Endothelial cell (in vitro differentiated cells): ENCODE measurements at places on chromosomes 7 and 10. TPM values are rescaled to one million over a fixed set of nuclear protein-coding genes. Genes with fewer than 3 reads are reported as not detected.

The CPA2 gene
- total RNA-seq, result not detected

The LRRN3 gene
- not detected for total RNA-seq

The NPSR1 gene
- total RNA-seq, result not detected

The CSGALNACT2 gene
- total RNA-seq, result 3.8 TPM

The NUPR2 gene
- total RNA-seq, result not detected

The CARD11 gene
- total RNA-seq, result 3.9 TPM

The NXPH1 gene
- total RNA-seq, result not detected

The VAX1 gene
- total RNA-seq, result 26.3 TPM

The SLC18A3 gene
- total RNA-seq, result 0.72 TPM

The ADAM12 gene
- 9.0 TPM for total RNA-seq

The TMEM72 gene
- not detected for total RNA-seq

DNA sequence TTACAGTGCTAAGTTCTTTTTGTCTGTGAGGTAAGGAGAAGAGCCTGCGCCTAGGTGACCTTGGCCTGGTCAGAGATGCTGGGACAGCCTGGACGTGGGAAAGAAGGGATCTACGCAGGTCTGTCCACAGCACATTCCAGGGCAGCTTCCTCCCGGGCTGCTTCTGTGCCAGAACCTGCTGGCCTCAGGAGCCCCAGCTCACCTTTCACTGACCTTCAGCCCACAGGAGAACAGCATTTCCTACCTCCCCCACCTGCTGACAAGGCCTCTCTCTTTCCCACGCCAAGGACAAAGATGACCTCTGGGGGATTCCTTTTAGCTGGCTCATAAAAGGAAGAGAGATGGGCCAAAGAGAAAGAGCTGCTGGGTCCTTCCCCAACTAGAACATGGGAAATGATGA is 260.6 kb downstream of the KCNMA1 start:
- H3K36me3 ChIP-seq, result no peaks in the 10 kb centered on the region
- no peak overlapping the region for H3K4me3 ChIP-seq
- DNase-seq, result no peak
- H3K4me1 ChIP-seq, result peaks cover 64% of the 10 kb centered on the region

GRCh38 chr10:43961523-43962345 is 313.1 kb upstream of the ZNF32 start:
- peaks cover 3% of the 10 kb centered on the region for H3K27me3 ChIP-seq
- no peak for DNase-seq
- H3K4me3 ChIP-seq, result no peak overlapping the region

DNA sequence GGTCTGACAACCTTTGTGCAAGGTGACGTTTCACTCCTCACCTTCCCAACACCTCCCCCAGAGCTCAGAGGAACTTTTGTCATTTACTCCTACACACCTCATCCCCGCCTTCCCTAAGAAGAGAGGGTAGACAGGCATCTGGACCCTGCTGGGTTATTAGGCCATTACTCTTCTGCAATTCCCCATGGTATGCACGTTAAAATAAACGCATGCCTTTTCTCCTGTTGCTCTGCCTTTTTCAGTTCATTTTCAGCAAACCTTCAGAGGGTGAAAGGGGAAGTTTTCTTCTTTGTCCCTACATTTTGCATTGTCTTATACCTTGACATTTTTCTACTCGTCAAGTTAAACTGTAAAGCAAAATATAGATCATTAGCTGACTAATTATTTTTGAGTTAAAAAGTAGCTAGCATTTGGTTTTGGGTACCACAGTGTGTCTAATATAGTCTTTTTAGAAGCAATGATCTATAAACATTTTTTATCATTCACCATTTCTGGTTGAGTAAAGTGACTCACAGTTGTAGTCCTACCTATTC is 10.5 kb upstream of the EDRF1 start:
- no peak for DNase-seq
- H3K4me1 ChIP-seq, result peaks cover 3% of the 10 kb centered on the region
- H3K36me3 ChIP-seq, result no peaks in the 10 kb centered on the region
- no peaks in the 10 kb centered on the region for H3K27me3 ChIP-seq

DNA sequence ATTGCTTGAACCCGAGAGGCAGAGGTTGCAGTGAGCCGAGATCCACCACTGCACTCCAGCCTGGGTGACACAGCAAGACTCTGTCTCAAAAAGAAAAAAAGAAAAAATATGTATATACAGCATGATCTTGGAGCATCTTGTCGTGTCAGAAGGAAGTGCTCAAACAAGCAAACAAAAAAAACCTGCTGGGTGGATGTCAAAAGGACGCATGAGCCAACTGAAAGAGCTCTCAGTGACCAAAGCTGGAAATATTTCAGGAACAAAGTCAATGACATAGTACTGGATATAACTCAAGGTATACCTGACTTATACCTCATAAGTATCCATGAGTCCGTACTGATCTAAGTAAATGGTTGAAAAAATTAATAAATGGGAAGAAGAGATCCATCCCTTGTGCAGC is 94.6 kb upstream of the ANLN start:
- H3K36me3 ChIP-seq, result peaks cover 11% of the 10 kb centered on the region
- DNase-seq, result no peak
- no peak overlapping the region for H3K27ac ChIP-seq
- H3K27me3 ChIP-seq, result peaks cover 1% of the 10 kb centered on the region
- H3K4me1 ChIP-seq, result peaks cover 55% of the 10 kb centered on the region
- H3K4me3 ChIP-seq, result no peak overlapping the region

DNA sequence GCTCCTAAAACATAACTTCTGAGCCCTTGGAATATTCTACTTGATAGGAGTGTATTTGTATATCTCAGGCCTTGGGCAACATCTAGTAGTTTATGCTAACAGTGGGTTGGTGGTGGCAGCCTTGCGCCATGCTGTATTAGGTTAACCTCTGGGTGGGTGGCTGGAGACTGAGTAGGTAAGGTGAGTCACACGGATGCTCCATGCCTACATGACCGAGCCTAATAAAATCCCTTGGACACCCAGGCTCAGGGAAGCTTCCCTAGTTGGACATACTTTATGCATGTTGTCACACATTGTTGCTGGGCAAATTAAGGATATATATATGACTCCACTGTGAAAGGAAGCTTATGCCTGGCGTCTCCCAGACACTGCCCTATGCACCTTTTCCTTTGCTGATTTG is 6.0 kb upstream of the DAGLB start:
- H3K27me3 ChIP-seq, result peaks cover 5% of the 10 kb centered on the region
- H3K36me3 ChIP-seq, result no peaks in the 10 kb centered on the region
- no peak overlapping the region for H3K4me3 ChIP-seq
- DNase-seq, result no peak
- H3K4me1 ChIP-seq, result peaks cover 3% of the 10 kb centered on the region
- no peak overlapping the region for H3K27ac ChIP-seq

DNA sequence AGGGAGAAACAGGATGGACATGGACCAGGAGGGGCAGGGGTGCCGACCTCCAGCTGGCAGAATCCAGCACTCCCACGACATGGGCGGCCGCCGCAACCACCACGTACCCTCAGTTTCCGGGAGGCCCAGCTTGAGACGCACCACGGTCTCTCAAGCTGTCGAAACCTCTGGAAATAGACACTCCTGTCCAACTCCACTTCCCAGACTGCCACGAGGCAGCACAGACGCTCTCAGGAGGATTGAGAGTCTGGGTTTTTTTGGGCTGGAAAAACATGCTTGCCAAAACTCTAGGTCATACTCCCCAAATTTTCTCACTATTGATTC is 37.9 kb upstream of the PDGFA start:
- H3K27me3 ChIP-seq, result peaks cover under 1% of the 10 kb centered on the region
- peaks cover 1% of the 10 kb centered on the region for H3K36me3 ChIP-seq
- no peak for DNase-seq

- no peak overlapping the region for H3K27ac ChIP-seq
- H3K27me3 ChIP-seq, result no peaks in the 10 kb centered on the region
- DNase-seq, result no peak
- H3K4me3 ChIP-seq, result no peak overlapping the region
- no peaks in the 10 kb centered on the region for H3K4me1 ChIP-seq
- no peaks in the 10 kb centered on the region for H3K36me3 ChIP-seq
These were observed 358.8 kb downstream of the SUGCT start for GRCh38 chr7:40493609-40494051.

DNA sequence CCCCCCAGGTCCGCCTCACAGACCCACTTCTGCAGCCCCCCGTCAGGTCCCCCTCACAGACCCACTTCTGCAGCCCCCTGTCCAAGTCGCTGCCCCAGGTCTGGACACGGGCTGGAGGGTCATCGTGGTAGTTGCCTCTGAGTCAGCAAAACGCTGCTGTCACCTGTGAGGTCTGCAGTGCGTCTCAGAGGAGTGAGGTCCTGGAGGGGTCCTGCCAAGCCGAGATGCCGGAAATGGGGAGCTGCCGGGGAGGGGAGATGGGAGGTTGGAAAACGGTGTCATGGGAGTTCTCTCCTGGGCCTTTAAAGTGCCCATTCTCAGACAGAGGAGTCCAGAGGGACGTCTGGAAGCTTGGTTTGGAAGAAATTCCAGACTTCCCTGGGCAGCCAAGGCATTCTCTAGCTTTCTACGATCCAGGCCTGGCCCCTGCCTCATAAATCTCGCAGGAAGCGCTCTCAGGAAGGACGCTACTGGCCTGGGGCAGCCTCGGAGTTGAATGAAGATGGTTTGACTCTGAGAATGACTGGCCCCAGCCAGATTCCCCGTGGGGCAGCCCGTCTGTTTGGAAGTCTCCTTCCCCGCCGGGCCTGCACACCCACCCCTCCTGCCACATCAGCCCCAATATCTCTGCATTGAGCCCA is 38.7 kb downstream of the CALML3 start:
- peaks cover 5% of the 10 kb centered on the region for H3K36me3 ChIP-seq
- H3K27ac ChIP-seq, result no peak overlapping the region
- no peak overlapping the region for H3K4me3 ChIP-seq
- peaks cover 40% of the 10 kb centered on the region for H3K4me1 ChIP-seq

DNA sequence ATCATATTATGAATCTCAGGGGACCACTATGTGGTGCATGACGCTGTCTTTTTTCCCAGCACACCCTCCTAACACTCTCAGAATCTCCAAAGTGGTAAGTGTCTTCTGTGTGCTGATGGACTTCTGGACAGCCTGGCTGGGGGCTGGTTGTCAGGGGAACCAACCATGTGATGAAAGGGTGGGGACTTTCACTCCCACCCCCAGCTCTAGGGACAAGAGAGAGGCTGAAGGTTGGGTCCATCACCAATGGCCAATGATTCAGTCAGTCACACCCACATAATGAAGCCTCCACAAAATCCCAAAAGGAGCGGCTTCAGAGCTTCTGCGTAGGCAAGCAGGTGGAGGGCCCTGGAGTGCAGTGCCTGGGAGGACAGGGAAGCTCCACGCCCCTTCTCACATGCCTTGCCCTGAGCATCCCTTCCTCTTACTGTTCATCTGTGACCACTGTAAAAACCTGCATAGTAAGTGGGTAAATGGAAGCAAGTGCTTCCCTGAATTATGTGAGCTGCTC is 44.6 kb downstream of the RASGEF1A start:
- H3K36me3 ChIP-seq, result no peaks in the 10 kb centered on the region
- H3K27ac ChIP-seq, result no peak overlapping the region
- DNase-seq, result no peak
- no peaks in the 10 kb centered on the region for H3K4me1 ChIP-seq

DNA sequence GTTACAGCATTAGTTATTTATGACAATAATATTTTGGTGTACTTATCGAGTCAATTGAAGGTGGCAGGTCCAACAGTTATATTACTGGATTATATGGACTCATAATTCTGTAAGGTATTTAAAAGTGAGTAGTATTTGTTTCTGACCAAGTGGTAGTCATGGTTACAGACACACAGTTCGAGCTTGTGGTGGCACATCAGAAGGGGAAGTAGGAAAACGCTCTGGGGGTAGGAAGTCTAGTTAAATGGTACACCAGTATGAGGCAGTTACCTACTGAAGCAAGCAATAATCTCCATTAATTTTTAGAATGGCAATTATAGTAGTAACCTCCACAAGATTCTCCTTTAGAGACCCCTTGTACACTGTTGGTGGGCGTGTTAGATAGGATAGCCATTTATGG is 541.2 kb downstream of the ETV1 start:
- no peaks in the 10 kb centered on the region for H3K4me1 ChIP-seq
- no peaks in the 10 kb centered on the region for H3K36me3 ChIP-seq
- DNase-seq, result no peak
- no peaks in the 10 kb centered on the region for H3K27me3 ChIP-seq
- H3K27ac ChIP-seq, result no peak overlapping the region
- no peak overlapping the region for H3K4me3 ChIP-seq

DNA sequence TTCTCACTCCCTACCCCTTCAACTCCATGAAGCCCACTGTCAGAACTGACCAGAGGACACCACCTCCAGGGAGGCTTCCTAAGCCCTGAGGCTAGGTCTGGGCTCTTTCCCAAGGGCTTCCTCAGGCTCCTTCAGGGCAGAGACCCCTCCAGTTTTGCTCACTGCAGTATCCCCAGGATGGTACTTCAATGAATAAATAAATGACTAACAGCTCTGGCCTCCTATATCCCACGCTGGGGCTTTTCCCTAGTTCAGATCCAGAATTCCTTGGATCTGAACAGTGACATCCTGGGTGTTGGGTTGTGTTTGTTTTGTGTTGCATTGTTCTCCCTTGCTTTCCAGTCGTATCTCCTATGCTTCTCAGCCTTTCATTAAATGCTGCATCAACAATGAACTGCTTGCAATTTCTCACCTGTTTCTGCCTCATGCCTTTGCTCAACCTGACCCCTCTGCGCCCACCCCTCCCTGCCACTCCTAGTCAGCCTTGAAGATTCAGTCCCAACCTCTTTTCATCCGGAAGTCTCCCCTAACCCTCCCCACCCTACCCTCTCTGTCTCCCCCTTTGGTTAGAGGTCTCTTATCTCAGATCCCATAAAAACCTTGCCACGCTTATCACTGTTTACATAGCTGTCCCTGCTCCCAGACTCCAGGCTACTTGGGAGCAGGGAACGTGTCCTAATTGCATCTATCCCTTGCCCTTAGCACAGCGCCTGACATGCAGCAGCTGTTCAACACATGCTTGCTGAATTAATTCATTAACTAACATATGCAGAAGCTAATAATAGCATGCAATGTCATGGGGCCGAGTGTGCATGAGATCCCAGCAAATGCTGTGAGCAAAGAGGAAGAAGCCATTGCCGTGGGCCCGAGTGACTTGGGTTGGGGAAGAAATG is 41.7 kb downstream of the PPP1R3C start:
- no peak overlapping the region for H3K27ac ChIP-seq
- no peaks in the 10 kb centered on the region for H3K4me1 ChIP-seq
- DNase-seq, result no peak
- H3K27me3 ChIP-seq, result no peaks in the 10 kb centered on the region
- no peaks in the 10 kb centered on the region for H3K36me3 ChIP-seq

- H3K4me1 ChIP-seq, result peaks cover 10% of the 10 kb centered on the region
- H3K4me3 ChIP-seq, result no peak overlapping the region
- no peaks in the 10 kb centered on the region for H3K36me3 ChIP-seq
- no peak overlapping the region for H3K27ac ChIP-seq
These were observed 71.0 kb downstream of the GNAT3 start for GRCh38 chr7:80440883-80441282.

- H3K4me3 ChIP-seq, result no peak overlapping the region
- no peaks in the 10 kb centered on the region for H3K36me3 ChIP-seq
- no peak for DNase-seq
- no peak overlapping the region for H3K27ac ChIP-seq
- peaks cover 4% of the 10 kb centered on the region for H3K27me3 ChIP-seq
- no peaks in the 10 kb centered on the region for H3K4me1 ChIP-seq
These were observed 229.7 kb upstream of the ZNF32 start for GRCh38 chr10:43878386-43878785.
